RPMI7951 (cell line): ENCODE measurements at places on chromosomes 3 and 15.

GRCh38 chr3:170330366-170330765 is 27.1 kb upstream of the SKIL start:
- DNase-seq = peak; percentile 77

- no peak for DNase-seq
These were observed 7.8 kb downstream of the SCG5 start for GRCh38 chr15:32649342-32649741.

DNA sequence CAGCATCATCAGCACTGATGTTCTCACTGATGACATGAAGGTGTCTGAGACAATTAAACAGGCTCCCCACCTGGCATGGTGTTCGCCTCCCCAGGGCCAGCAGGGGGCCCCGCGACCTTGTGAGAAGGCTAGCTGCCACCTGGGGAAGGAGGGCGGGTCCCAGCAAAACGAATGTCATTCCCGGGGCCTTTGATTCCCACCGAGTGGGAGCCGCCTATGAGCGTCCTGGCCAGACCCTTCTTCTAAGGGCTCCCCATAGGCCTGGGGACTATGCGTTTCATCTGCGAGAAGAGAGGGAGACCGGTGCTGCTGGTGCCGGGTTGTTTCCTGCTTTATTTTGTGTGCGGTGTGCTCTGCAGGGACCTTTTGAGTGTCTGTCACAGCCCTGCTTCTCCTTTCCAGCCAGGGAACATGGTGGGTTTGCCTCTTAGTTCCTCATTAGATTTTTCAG is 20.5 kb upstream of the MINDY4B start:
- peak; percentile 14 for DNase-seq

- no peak for DNase-seq
These were observed 45.8 kb downstream of the ZNF710 start for GRCh38 chr15:90046911-90047392.

GRCh38 chr15:31277335-31278060 is 49.1 kb upstream of the KLF13 start:
- DNase-seq = no peak

- no peak for DNase-seq
These were observed 398.4 kb upstream of the KCNMB2 start for GRCh38 chr3:178137831-178138230.
